Aorta (tissue), 5 donors: ENCODE measurements at places on chromosomes 6 and 20. TPM values are rescaled to one million over a fixed set of nuclear protein-coding genes. Genes with fewer than 3 reads are reported as not detected.

Gene DCBLD1
- total RNA-seq, result 13.2 TPM

Gene MCHR2
- total RNA-seq, result not detected

Gene TRIM38
- total RNA-seq, result 24.3 TPM

Gene ITCH
- 60.5 TPM for total RNA-seq

Gene CST11
- total RNA-seq, result not detected

Gene NOX3
- total RNA-seq, result not detected

Gene HLA-DOB
- total RNA-seq, result 2.8 TPM

Gene FBXO30
- 17.2 TPM for total RNA-seq

Gene NRN1
- 31.6 TPM for total RNA-seq

Gene TINAG
- not detected for total RNA-seq

Gene C2
- 46.6 TPM for total RNA-seq

Gene HLA-DMB
- total RNA-seq, result 20.1 TPM

Gene PLCB4
- 26.2 TPM for total RNA-seq

Gene ANKRD66
- total RNA-seq, result not detected

Gene RSPH9
- 0.75 TPM for total RNA-seq

Gene AVP
- not detected for total RNA-seq

Gene PGC
- total RNA-seq, result 0.65 TPM

Gene CLPSL2
- total RNA-seq, result not detected

Gene NECAB3
- 20.5 TPM for total RNA-seq

Gene WFDC5
- total RNA-seq, result not detected

Gene PDYN
- total RNA-seq, result not detected

Gene SLC12A5
- total RNA-seq, result 0.94 TPM

Gene STX11
- 7.0 TPM for total RNA-seq

Gene IPCEF1
- total RNA-seq, result 4.7 TPM

Gene CRISP2
- not detected for total RNA-seq

Gene ARG1
- total RNA-seq, result 4.6 TPM

Gene COL10A1
- total RNA-seq, result not detected

Gene PTGIS
- total RNA-seq, result 351 TPM

Gene OXT
- total RNA-seq, result not detected

Gene LY6G6F
- total RNA-seq, result not detected

Gene MATN4
- 0.42 TPM for total RNA-seq

Gene TTK
- total RNA-seq, result 0.84 TPM

Gene SRSF12
- 1.6 TPM for total RNA-seq

Gene PRR18
- total RNA-seq, result not detected

Gene LY86
- total RNA-seq, result 2.6 TPM

Gene ECHDC1
- 44.0 TPM for total RNA-seq

Gene ZNF334
- total RNA-seq, result 1.6 TPM

Gene LCA5
- total RNA-seq, result 8.8 TPM

Gene PRL
- not detected for total RNA-seq

Gene SYNDIG1
- 6.2 TPM for total RNA-seq

Gene COL20A1
- total RNA-seq, result 0.09 TPM

Gene CAGE1
- not detected for total RNA-seq

Gene ERVFRD-1
- total RNA-seq, result 0.12 TPM

Gene PHACTR3
- 0.16 TPM for total RNA-seq

Gene PERP
- total RNA-seq, result 14.8 TPM

Gene BHLHE23
- not detected for total RNA-seq

Gene KCNQ5
- total RNA-seq, result 4.4 TPM

Gene HLA-DQA2
- total RNA-seq, result 2.2 TPM

Gene KATNA1
- total RNA-seq, result 15.9 TPM

Gene HTR1E
- total RNA-seq, result not detected

Gene DYNLRB1
- 120 TPM for total RNA-seq

Gene AIF1
- 68.3 TPM for total RNA-seq

Gene RALGAPB
- total RNA-seq, result 41.3 TPM
